ENCODE measurements at places on chromosomes 5 and 9. TPM values are rescaled to one million over a fixed set of nuclear protein-coding genes. Genes with fewer than 3 reads are reported as not detected.

The IFNA2 gene
- not detected for total RNA-seq

The SIT1 gene
- total RNA-seq = not detected

The ADGRD2 gene
- total RNA-seq = not detected

The SLC6A18 gene
- total RNA-seq = not detected

The RALGPS1 gene
- total RNA-seq = 9.9 TPM

The PCDHGA2 gene
- 0.21 TPM for total RNA-seq

The F12 gene
- 1.0 TPM for total RNA-seq

The ISCA1 gene
- total RNA-seq = 33.9 TPM

The BRIX1 gene
- 18.7 TPM for total RNA-seq

The OR1J2 gene
- total RNA-seq = not detected

The PLEKHG4B gene
- total RNA-seq = 3.8 TPM

The PCDHGA5 gene
- total RNA-seq = 0.16 TPM

The GOLM1 gene
- 91.9 TPM for total RNA-seq

The PGM5 gene
- not detected for total RNA-seq

The RNF183 gene
- total RNA-seq = not detected

- no peak for DNase-seq
Measured at GRCh38 chr9:137255448-137256114, 454 bp downstream of the NELFB start.

DNA sequence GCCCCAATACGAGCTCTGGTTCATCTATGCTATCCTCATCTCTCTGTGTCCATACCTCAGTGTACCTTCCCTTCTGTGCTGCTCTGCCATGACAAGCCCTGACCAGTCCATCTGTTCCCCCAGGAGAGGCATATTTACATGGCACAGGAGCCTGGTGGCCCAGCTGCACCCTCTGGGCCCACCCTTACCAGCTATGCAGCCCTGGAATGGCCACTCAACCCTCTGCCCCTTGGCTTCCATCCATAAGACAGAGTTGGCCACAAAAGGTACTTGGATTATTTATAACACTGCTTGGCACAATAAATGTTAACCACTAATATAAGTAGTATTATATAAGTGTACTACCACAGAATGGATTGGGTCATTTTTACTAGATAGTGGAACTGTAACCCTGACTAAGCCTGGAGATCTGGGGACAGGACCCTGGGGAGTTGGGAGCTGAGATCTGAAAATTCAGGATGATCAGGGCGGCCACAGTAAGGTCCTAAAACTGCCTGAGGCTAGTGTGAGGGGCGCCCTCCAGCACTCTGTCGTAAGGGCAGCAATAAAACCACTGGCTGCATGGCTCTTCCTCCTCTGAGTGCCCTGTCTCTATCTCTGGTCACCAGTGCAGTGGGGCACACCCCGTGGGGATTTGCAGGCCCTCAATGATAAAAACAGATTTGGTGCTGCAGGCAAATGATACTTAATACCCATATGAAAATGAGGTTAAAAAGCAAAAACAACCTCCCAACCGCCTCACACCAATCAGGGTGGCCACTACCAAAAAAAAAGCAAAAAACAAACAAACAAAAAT is 65.8 kb downstream of the SEMA4D start:
- no peak for DNase-seq

GRCh38 chr9:105295986-105296385 is 51.5 kb downstream of the SLC44A1 start:
- DNase-seq = no peak

DNA sequence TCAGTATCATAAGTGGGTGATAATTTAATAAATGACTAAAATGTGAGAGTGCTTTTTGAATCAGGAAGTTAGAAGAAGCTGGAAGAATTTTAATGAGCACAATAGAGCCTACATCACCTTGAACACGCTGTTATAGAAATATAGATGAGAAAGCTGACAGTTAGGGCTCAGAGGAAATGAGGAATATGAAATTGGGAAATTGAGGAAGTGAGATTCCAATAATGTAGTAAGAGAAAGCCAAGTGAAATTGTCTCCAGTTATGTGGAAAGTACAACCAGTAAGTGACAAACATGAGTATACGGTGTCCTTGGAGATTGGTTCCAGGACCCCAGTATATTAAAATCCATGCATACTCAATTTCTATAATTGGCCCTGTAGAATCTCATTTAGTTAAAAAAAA is 235.9 kb upstream of the FAM174A start:
- no peak for DNase-seq

DNA sequence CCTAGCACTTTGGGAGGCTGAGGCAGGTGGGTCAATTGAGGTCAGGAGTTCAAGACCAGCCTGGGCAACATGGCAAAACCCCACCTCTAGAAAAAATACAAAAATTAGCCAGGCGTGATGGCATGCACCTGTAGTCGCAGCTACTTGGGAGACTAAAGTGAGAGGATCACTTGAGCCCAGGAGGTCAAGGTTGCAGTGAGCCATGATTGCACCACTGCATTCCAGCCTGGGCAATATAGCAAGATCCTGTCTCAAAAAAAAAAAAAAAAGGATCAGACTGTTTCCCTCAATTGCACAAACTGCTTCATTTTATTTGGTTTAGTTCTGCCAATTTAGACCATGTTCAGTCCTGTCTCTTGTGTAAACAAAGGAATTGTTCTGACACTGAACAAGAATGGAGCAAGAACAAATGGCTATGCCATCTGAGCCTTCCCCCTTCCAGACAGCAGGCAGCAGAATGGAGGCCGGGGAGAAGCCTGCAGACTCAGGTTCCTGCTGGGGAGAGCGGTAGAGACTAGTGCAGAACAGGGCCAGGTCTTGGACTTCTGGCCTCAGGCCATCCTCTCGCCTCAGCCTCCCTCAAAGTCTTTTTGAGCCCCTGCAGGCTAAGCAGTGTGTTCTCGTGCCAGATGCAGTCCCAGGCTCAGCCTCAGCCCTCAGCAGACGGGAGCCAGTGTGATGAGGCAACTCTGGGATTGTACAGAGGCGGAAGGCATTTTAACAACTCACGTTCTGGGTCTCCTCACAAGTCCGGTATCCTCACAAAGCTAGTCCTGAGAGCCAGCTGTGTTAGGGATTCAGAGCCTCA is 18.2 kb downstream of the HNRNPH1 start:
- no peak for DNase-seq

DNA sequence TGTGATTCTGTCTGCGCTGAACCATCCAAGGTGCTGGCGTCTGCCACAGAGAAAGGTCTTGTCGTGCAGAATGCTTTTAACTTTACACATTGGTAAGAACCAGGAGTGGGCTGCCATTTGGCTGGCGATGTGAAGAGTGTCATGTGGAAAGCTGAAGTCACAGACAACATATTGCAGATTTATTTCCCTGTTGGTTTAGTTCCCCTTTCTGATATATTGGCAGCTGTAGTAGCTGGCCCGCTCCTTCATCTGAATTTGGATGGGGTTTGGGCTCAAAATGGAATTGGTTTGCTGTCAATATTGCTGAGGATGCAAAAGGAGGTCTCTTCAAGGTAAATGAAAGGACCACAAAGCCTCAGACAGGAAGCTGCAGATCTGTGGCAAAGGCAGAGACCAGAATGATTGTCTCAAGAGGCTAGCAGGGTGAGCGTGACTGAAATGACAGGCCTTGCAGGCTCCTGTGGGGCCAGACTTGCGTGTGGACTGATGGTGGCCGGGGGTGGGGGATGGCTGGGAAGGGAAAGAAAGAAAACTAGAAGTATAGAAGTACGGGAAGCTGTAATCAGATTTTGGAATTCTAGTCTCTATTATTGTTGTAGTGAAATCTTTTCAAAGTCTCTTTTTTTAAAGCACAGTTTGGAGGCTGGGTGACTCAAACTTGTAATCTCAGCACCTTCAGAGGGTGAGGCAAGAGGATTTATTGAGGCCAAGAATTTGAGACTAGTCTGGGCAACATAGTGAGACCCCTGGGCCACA is 25.1 kb upstream of the CD180 start:
- no peak for DNase-seq

- peak; percentile 86 for DNase-seq
Measured at GRCh38 chr5:138138949-138139780, at the start of gene NME5. Gene NME5 (minus strand): TSS chr5:138139428. CDS start chr5:138138780, 648 bp downstream.

DNA sequence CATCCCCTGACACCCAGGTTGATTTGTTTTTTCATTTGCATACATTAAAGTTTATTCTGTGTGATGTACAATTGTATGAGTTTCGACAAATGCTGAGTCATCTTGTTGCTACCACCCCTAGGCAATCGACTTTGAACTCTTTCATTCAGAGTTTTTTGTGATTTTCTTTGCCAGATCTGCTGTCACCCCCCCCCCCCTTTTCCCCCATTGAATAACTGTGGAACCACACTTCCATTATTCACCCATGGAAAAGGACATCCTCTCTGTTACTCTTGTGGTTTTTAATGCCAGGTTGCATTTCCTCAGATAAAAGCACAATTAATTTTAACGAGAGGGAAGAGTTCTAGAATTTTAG is 13.7 kb upstream of the FAM120AOS start:
- no peak for DNase-seq

GRCh38 chr9:101225271-101225670 is 159.5 kb downstream of the BAAT start:
- DNase-seq = no peak

GRCh38 chr9:131999692-132000551 is 79.7 kb downstream of the MED27 start:
- no peak for DNase-seq

DNA sequence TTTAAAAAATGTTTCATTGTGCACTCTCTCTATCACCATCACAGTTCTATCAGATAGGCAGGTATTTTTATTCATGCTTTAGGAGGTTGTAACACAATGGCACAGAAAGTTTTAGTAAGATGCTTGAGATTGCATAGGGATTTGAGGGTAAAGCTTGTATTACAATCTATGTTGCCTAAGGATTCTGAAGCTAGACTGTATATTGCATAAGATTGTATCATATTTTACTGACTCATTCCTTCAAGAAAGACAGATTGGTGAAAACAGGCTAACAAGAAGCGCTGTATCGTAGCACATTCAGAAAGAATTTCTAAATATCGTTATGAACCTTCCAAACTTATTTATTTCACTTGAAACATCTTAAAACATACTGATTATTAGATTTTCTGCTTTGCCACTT is 577.7 kb downstream of the EBF1 start:
- DNase-seq = no peak

- DNase-seq = no peak
Measured at GRCh38 chr9:126429190-126429589, 102.6 kb downstream of the MVB12B start.

DNA sequence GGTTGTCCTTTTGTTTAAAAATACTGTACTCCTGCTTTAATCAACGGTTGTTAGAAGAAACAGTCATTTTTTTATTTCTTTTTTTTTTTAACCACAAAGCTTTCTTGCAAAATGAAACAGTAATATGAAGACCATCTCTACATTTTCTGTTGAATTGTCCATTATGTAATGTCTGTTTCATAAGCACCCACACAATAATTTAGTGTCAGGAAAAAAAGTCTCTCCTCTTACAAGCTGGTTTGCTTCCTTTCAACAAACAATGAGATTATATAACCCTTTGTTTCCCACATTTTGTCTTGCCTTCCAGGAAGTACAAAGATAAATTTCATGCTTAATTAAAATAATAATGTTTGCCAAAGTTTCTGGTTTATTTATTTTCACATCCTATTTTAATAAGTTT is 16.7 kb downstream of the CTNNAL1 start:
- DNase-seq = no peak

GRCh38 chr5:147417135-147417813 is 92.6 kb downstream of the DPYSL3 start:
- no peak for DNase-seq

- DNase-seq = no peak
Measured at GRCh38 chr5:66494437-66494836, 101.8 kb upstream of the MAST4 start.

GRCh38 chr9:104028827-104029226 is 65.3 kb upstream of the SMC2 start:
- DNase-seq = no peak

DNA sequence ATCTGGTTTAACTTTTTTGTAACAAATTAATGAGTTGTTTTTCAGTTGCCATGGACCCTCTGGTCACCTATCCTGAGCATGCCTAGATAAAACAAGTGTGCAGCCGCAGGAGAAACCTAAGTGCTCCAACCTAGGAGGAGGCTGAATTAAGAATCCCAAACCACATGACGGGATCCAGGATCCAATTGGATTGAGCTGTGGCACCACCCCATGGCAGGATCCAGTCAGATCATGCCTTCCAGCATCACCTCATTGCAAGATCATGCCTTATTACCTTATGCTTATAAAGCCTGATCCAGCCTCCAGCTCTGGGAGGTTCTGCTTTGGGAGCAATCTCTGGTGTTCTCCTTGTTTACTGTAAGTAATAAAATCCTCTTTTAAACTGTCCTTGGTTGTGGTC is 662.0 kb downstream of the TLR4 start:
- no peak for DNase-seq

DNA sequence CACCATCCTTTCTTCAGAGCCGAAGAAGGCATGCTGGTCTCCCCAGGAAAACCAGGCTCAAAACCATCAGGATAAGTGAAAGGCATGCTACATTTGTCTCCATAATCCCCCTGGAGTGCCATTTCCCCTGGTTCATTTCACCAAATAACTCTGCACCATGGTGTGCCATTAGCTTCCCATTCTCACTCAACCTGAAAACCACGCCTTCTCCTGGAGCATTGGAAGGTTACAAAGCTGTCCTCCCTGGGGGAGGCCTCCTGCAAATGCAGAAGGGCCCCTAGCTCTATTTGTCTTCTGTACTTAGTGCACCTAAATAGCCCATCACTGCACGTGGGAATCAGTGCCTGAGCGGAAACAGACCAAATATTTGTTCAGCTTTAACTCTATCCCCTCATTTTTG is 90.2 kb upstream of the ICE1 start:
- no peak for DNase-seq

DNA sequence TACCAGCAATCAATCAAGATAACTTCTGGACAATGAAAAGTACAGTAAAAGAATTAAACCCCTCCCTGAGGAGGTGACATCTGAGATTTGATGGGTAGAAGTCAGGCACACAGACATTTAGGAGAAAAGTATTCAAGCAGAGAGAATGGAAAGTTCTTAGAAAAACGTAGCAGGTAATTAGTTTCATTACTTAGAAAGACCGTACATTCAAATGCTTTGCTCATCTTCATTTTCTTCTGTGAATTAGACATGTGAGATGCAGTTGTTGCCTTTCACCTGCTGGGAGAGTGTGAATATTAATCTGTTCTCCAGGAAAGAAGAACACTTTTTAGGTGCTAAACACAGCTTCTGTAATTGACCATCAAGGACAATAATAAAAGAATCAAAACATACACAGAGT is 71.3 kb upstream of the PPP1R2B start:
- no peak for DNase-seq

- DNase-seq = no peak
Measured at GRCh38 chr9:136177224-136177623, 27.7 kb downstream of the LHX3 start.

DNA sequence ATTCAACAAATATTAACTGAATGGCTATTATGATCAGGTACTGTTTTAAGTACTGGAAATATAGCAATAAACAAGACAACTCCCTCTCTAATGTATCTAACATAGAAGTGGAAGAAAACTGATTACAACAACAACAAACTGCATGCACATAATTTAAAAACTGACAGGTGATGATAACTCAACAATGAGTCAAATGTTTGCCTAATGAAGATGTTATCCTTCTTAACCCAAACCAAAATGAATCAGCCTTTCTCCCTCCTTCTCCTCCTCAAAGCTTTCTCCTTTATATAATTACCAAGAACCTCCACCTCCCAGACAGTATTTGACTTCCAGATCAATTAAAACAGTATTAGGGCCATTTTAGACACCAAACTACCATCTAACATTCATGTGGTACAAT is 49.3 kb downstream of the RICTOR start:
- DNase-seq = no peak

GRCh38 chr5:78824831-78825281 is 160.3 kb downstream of the ARSB start:
- DNase-seq = no peak
